ENCODE measurements at places on chromosomes 12 and 14. TPM values are rescaled to one million over a fixed set of nuclear protein-coding genes. Genes with fewer than 3 reads are reported as not detected.

- no peak for DNase-seq
- no peaks in the 10 kb centered on the region for H3K36me3 ChIP-seq
- H3K4me1 ChIP-seq: peaks cover under 1% of the 10 kb centered on the region
- H3K27me3 ChIP-seq: peaks cover 36% of the 10 kb centered on the region
- no peak overlapping the region for H3K27ac ChIP-seq
These were observed 4.0 kb downstream of the KRT5 start for GRCh38 chr12:52515927-52516831.

DNA sequence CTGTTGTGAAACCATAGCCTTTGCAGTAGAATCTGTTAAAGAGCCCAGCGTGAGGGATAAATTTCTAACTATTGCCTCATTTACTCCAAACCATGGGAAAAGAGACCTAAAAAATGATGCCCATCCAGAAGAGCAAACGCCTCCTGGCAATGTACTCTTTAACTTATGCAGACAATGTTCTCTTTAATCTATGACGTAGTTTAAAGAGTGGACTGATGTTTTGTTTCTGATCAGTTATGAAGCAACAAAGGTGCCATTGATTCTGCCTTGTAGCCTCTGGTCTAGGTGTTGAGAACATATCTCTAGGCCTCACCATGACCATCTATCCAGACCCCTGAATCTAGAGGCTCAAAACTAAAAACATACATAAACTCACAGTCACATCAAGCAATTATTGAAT is 13.4 kb downstream of the SSTR1 start:
- no peak for DNase-seq
- no peaks in the 10 kb centered on the region for H3K27me3 ChIP-seq
- H3K36me3 ChIP-seq: no peaks in the 10 kb centered on the region
- no peak overlapping the region for H3K27ac ChIP-seq
- H3K4me1 ChIP-seq: no peaks in the 10 kb centered on the region

DNA sequence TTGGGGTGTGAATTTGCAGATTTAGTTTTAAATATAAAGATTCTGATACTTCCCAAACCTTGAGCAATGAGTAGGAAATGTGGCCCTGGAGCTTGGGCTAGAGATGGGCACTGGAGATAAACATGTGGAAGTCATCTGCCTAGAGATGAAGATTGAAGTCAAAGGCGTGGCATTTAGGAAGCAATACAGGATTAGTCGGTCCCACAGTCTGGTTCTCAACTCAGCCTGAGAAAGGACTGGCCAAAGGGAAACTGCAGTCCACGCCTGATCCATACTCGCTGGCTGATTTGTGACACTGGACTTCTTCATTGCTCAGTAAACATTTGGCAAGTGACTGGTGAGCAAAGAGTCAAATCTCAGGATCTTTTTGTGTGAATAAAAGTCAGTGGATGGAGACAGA is 268.2 kb upstream of the ATP2B1 start:
- peaks cover 23% of the 10 kb centered on the region for H3K4me1 ChIP-seq
- H3K27ac ChIP-seq: no peak overlapping the region
- H3K4me3 ChIP-seq: no peak overlapping the region
- DNase-seq: no peak
- no peaks in the 10 kb centered on the region for H3K27me3 ChIP-seq

GRCh38 chr12:69821456-69822159 is 3.4 kb upstream of the MYRFL start:
- DNase-seq: peak; percentile 59
- no peaks in the 10 kb centered on the region for H3K36me3 ChIP-seq
- H3K4me3 ChIP-seq: no peak overlapping the region
- H3K27me3 ChIP-seq: no peaks in the 10 kb centered on the region

GRCh38 chr12:12800406-12801180 is 12.6 kb upstream of the DDX47 start:
- DNase-seq: no peak
- no peaks in the 10 kb centered on the region for H3K27me3 ChIP-seq
- H3K27ac ChIP-seq: peak overlapping the region; percentile 24
- H3K36me3 ChIP-seq: no peaks in the 10 kb centered on the region

GRCh38 chr12:23473071-23473470 is 476.4 kb downstream of the SOX5 start:
- DNase-seq: no peak
- H3K4me1 ChIP-seq: no peaks in the 10 kb centered on the region
- H3K27me3 ChIP-seq: no peaks in the 10 kb centered on the region
- no peak overlapping the region for H3K4me3 ChIP-seq

DNA sequence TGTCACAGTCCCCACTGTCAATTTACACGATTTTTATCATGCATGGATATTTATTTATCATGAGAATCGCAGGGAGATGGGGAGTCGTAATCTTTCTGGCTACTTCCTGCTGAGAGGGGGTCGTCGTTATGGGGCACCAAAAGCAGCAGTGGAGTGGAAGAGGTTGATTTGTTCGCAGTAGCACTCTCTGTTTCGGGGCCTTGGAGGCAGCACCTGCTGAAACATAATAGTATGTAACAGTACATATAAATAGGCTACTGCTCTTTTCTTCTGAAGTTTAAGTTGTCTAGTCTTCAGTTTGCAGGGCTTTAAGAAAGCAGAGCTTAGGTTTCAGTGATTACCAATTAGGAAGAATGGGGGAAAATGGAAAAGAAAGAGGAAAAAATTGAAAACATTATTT is 3.8 kb downstream of the SOAT2 start:
- DNase-seq: no peak
- H3K27me3 ChIP-seq: no peaks in the 10 kb centered on the region
- H3K4me3 ChIP-seq: no peak overlapping the region
- H3K4me1 ChIP-seq: no peaks in the 10 kb centered on the region

DNA sequence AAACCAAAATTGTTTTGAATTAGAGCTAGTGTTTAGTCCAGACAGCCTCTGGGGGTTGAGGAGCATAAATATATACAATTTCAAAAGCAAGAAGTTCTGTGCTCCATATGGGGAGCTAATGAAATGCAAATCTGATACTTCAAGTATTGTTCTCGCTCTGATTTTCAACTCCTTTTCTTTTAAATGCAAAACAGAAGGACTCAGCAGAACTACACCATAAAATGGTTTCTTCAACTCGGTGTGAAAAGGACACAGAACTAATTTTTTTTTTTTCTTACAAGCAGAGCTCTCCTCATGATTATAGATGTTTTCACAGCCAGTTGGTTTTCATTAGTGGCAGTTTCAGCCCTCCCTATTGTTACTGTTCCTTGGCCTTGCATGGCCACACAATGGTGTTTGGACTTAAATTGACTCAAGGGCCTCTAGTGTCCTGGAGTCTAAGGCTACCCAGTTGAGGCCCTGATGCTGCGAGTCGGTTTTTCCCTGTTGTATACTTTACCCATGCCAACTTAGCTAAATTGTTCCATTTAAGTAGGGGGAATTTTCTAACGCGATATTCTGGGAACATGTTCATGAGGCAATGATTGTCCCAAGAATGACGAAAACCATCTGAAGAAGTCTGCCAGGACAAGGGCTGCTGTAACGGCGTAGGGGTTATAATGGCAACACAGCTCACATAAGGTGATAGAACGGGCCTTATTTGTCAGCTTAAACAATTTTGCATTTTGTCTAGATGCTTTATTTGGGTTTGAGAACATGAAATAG is 120.3 kb downstream of the GPR135 start:
- H3K36me3 ChIP-seq: peaks cover 19% of the 10 kb centered on the region
- H3K4me1 ChIP-seq: peaks cover 14% of the 10 kb centered on the region
- no peaks in the 10 kb centered on the region for H3K27me3 ChIP-seq

GRCh38 chr14:45249856-45250575 is 3.0 kb downstream of the MIS18BP1 start:
- H3K36me3 ChIP-seq: no peaks in the 10 kb centered on the region
- H3K27ac ChIP-seq: peak overlapping the region; percentile 84
- peak overlapping the region; percentile 58 for H3K4me3 ChIP-seq
- no peaks in the 10 kb centered on the region for H3K27me3 ChIP-seq
- H3K4me1 ChIP-seq: peaks cover 30% of the 10 kb centered on the region

GRCh38 chr14:55585854-55586253 is 5.8 kb downstream of the KTN1 start:
- peak; percentile 88 for DNase-seq
- peaks cover 57% of the 10 kb centered on the region for H3K4me1 ChIP-seq
- no peak overlapping the region for H3K4me3 ChIP-seq
- H3K36me3 ChIP-seq: no peaks in the 10 kb centered on the region
- H3K27me3 ChIP-seq: no peaks in the 10 kb centered on the region
- H3K27ac ChIP-seq: peak overlapping the region; percentile 70

DNA sequence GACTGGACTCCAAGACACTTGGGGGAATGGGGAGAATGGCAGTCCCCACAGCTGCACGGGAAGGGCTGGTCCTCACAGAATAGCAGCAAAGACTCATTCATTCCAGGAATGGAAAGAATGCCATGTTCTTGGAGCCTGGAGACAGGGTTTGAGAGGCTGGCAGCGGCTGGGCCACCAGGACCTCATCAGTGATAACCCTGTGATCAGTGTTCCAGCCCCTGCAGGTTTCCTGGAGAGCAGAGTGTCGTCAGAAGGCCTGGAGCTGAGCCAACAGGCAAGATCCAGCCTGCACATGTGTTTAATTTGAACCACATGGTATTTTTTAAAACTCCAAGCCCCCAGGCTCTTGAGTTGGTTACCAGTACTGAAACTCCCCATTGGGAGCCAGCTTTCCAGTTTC is 11.3 kb downstream of the BDKRB1 start:
- peak overlapping the region; percentile 86 for H3K27ac ChIP-seq
- peaks cover 30% of the 10 kb centered on the region for H3K4me1 ChIP-seq
- no peak for DNase-seq
- H3K27me3 ChIP-seq: no peaks in the 10 kb centered on the region
- no peak overlapping the region for H3K4me3 ChIP-seq

DNA sequence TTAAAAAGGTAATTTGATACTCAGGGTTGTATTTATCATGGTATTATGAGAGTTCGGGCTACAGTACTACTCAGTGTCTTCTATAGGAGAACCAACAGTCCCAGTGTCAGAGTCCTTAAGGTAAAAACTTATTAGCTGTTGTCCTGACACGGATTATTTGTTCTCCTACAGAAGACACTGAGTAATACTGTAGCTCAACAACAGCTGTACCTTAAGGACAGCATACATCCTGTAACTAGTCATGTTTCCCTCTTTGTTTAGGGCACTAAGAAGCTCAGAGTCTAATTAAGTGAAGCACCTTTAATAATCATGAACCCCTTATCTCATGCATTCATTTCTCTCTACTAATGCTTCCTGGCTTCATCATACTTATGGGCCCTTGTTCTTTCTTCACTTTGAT is 33.9 kb downstream of the ARF6 start:
- no peaks in the 10 kb centered on the region for H3K27me3 ChIP-seq
- no peak overlapping the region for H3K4me3 ChIP-seq
- no peaks in the 10 kb centered on the region for H3K4me1 ChIP-seq
- no peak overlapping the region for H3K27ac ChIP-seq

DNA sequence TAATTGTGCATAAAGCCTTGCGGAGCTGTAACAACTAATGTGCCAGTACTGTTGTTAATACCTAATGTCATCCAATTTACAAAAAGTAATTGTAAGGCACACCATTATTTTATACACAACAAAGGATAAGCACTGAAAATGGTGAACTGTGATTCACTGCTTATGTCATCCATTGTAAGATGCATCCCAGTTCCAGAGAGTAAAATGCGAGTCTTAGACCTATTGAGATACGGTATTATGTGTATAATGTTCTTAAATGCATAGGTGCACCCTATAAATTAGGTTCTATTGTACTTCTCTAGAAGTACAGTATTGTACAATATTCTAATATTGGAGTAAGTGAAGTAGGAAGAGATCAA is 406 bp downstream of the PARP2 start:
- peaks cover 24% of the 10 kb centered on the region for H3K36me3 ChIP-seq
- DNase-seq: peak; percentile 13
- peak overlapping the region; percentile 87 for H3K4me3 ChIP-seq
- no peaks in the 10 kb centered on the region for H3K27me3 ChIP-seq
- H3K27ac ChIP-seq: peak overlapping the region; percentile 93

GRCh38 chr12:62689042-62689839 is 222.6 kb downstream of the MON2 start:
- peak overlapping the region; percentile 11 for H3K27ac ChIP-seq
- no peaks in the 10 kb centered on the region for H3K27me3 ChIP-seq
- peaks cover 47% of the 10 kb centered on the region for H3K4me1 ChIP-seq
- H3K36me3 ChIP-seq: peaks cover 5% of the 10 kb centered on the region
- DNase-seq: no peak

PROX2 gene
- total RNA-seq: not detected

IL22 gene
- not detected for total RNA-seq

PZP gene
- total RNA-seq: not detected

RBP5 gene
- total RNA-seq: not detected

ANO2 gene
- total RNA-seq: under 0.01 TPM

SMCO3 gene
- under 0.01 TPM for total RNA-seq

NPFF gene
- not detected for total RNA-seq

COCH gene
- total RNA-seq: 0.29 TPM

LRRC43 gene
- total RNA-seq: 2.9 TPM

Measured in osteoblast (primary cell).